HFF-Myc (cell line): ENCODE measurements at places on chromosomes 3 and 15.

- DNase-seq, result no peak
These were observed 2.9 kb upstream of the ZNF710 start for GRCh38 chr15:89998141-89998661.

DNA sequence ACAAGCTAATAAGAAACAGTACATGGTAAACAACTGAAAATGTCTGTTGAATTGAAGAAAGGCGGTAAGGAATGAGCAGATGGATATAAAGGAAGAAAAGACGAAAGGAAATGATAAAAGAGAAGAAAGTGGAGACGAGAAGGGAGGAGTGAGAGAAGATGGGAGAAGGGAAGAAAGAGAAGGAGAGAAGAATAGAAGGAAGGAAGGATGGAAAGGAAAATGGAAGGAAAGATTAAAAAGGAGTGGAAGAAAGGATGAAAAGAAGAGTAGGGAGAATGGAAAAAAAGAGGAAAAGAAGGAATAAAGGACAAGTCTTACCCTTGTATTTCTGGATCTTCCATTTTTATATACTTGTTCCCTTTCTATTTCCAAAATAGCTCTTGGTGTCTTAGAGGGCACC, 17.7 kb downstream of the CPNE4 start:
- no peak for DNase-seq

DNA sequence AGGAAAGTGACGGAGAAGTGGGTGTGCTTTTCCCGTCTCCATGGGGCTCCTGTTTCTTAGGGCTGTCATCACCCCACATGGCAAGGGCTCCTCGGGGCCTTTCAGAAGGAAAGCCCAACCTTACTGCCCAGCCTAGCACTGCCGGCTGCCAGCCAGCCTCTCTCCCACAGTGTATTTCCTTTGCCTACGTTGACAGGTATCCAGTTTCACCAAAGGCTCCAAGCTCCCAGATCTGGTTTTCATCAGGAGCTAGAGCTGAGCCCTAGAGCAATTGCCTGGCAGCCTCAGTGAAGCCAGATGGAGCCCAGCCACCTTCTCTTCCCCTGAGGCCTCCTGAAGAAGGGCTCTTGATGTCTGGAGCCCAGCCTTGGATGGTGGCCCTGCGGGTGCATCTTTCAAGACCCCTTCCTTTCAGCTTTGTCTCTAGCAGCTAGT, 20.2 kb downstream of the CRABP1 start:
- peak; percentile 69 for DNase-seq

DNA sequence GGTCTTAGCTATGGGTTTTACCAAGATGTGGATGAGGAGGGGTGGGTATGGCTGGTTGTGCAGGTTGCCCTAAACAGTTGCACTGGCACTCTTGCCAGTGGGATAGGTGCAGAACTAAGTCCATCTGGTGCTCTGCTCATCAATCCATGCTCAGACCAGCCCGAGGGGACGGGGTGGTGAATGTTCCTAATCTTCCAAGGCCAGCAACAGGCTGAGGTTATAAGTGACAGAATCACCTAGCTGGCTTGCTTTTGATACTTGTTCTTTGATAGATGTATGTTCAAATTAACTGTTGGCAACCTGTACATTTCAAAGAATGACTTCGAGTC, 53.5 kb upstream of the CCR2 start:
- no peak for DNase-seq

DNA sequence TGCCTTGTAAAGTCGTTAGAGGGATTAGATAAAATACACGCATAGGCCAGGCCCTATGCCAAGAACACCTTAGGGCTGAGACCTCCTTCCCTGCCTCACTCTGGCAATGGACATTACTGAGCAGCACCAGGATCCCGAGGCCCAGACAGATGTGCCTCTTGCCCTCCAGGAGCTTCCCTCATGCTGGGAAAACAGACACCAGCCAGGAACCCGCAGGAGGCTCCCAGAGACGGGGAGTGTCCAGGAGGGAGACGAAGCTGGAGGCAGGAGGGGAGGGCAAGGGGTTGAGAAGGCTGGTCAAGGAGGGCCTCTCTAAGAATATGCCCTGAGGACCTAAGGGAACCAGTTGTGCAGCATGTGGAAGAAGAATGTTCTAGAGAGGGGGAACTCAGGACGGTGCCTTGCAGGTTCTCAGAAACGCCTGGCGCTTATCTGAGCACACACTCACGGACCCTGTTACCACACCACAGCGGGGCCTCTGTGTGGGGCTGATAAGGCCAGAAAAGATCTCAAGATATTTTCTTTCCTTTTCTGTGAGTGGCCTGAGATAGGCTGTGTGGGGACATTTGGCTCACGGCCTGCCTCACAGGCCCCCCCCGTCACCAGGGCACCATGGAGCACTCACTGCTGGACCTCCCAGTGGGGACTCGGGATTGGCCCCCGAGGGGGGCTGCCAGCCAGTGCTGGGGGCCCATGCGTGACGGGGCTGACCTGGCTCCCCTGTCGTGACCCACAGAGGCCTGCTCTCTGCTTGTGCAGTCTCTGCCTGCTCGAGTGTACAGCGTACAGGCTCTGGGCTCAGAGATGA, 22.0 kb upstream of the CYP11A1 start:
- DNase-seq, result no peak

DNA sequence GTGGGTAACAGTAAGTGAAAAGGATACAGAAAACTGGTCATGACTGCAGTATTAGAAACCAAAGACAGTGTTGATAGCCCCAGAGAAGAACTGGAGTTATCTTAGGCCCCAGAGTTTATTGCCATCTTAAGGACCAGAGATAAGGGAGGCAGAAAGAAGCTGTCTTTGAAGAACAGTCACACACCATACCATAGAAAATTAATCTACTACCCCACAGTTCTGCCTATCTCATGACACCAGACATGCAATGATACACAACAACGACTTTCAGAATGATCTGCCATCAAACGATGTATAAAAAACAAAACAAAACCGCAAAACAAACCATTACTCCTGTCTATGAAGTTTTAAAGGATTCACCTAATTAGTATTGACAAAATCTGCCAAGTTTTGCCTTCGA, 9.6 kb downstream of the CPOX start:
- DNase-seq, result no peak

GRCh38 chr3:149898771-149899170, 71.9 kb downstream of the PFN2 start:
- peak; percentile 24 for DNase-seq

DNA sequence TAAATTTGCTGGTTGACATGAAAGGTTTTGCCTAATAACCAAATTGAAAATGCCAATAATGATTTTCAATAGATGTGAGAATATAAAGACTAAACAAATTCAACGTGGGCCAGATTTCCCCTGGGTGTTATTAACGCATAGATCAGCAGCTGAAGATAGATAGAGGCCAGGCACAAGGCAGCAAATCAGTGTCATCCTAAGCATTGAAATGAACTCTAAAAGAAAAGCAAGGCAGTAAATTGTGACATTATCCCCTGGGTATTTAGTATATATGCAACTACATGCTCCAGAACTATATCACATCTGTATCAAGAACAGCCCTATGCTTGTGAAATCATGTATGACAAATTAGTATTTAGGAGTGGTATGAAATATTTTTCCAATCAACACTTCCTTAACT, 167.1 kb upstream of the EPHA3 start:
- DNase-seq, result no peak

DNA sequence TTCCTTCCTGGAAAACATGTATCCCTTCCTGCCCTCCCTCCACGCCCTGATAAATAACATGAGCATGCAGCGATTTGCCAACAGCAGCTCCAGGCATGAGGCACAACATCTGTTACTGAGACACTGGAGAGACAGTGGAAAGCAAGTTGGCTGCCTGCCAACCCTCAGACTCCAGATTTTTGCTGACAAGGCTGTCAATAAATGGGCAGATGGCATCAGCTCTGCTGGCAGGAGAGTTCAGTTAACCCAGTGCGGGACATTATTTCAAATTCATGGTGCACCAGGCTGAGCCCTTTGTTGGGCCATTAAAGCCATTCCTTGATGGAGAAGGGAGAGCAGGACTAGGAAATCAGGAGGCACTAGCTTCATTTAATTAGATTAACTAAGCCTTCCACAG, 293.3 kb downstream of the MEX3B start:
- peak; percentile 25 for DNase-seq

DNA sequence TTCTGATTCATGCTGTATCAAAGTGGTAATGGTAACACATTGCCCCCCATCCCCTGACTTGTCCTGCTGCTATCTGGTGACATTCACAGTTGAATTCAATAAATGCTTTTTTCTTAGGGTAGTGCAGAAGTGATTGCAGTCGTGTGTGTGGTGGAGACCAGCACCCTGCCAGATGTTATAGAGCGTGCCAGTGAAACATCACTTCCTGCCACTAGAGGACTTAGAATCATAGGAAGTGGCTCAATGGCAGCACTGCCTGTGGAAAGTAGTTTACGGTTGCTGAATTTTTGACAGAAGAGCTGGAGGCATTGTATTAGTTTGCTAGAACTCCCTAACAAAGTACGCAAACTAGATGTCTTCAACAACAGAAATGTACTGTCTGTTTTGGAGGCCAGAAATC, 37.4 kb upstream of the P2RY12 start:
- no peak for DNase-seq

DNA sequence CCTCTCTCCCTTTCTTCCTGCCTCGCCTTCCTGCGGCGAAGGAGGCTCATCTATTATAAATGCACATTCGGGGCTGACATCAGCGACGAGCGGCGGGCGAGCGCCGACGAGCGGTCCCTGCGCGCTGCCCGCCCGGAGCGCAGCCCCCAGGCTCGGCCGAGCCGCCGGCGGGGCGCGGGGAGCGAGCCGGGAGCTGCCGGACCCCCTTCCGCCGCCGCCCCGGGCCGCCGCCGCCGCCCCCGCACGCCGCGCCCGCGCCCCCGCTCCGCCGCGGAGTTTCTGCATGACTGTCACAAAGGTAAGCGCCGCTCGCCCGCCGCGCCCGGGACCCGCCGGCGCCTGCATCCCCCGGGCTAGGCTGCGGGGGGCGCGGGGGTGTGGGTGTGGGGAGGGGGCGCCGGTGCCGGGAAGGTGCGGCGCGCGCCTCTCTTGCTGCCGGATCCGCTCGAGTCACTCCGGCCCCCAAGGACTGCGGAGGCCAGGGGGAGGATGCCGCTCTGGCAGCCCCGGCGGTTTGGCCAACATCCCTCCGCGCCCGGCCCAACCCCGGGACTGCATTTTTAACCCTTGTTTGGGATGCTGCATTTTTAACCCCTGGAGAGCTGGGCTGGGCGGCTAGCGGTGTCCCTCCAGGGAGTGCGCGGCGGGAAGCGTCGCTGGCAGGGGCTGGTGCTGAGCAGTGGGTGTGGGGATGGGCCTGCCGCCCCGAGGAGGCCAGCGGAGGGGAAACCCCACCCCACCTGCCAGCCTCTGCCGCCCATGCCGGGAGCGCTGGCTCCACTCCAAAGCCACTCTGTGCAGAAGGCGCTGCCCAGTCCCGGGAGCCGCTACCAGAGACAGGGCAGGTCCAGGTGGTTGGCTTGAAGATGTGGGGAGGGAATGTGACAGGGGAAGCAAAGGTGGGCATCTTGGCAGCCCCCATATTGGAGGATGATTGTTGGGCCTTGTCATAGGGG, at the start of gene CORO2B:
Gene CORO2B, plus strand, starts transcription at position 14 of the 956 bp plus-strand sequence. Its CDS starts 270 bp downstream, at position 284.
- no peak for DNase-seq

DNA sequence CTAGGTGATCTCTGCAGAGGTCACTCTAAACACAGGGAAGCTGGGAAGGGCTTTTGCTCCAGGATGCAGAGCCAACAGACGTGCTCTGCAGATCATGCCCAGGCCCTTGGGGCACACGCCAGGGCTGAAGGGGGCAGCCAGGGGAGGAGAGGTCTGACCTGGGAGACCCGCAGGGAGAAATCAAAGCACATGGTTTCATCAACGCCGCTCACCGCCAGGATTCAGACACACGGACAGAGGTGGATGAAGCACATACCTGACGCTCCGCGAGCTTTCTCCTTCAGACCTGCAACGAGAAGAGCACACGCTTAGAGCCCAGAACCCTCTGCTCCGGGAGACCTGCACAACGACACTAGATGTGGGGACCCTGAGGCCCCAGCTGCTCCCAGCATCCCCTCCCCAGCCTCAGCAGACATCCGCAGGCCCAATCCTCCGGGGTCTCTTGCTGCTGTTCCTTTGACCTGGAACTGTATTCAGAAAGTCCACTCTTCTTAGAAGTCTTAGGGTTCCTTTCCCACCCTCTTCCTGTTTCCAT, 90.7 kb upstream of the IQSEC1 start:
- no peak for DNase-seq

DNA sequence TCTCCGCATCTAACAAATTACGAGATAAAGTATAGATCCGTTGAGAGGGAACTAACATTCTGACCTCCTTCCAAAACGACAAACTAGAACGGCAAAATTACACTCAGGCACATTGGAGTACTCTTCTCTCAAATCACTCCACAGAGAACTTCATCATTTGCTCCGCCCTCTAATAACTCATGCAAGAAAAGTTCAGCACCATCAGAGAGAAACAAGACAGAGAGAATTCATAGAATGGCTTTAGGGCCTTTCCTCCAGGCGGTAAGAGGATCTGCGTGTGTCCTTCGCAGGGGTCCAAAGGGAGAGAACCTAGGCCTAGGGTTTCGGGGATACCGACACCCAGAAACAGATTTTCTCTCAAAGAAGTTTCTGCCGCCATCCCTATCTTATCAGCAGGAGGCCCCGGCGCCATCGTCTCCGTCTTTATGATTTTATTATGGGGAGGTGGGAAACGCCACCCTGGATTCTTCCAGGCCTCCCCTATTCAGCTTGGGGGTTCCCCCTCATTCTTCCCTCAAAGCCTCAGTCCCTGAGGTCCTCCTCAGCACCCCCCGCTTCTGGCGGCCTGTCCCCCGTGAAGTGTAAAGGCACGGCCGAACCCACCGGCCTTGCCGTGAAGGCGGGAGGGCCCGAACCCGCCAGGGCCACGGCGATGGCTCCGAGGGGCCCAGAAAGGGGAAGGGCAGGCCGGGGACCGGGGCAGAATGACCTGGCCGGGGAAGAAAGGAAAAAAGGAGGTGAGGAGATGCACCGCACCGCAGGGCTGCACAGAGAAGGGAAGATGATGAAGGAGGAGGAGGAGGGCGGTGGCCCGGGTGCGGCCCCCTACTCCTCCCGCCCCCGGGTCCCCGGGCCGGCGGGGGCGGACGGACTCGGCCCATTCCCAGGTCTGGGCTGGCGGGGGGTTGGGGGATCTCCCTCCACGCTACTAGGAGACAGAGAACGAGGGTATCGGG, 768 bp downstream of the UBXN7 start:
- DNase-seq, result no peak

DNA sequence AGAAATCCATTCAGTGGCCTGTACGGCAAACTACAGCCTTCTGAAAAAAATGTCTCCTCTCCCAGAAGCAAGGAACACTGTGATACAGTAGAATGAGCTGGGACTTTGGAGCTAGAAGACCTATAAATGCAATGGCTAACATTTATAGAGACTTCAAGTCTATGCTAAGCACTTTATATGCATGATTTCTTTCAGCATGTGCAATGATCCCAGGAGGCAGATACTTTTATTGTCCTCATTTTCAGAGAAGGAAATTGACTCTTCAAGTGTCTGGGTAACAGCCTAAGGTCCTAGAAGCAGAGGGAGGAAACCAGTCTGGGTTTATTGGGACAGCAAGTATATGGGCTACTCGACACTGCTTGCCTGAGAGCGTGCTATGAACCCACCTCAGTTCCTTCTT, 140.9 kb downstream of the ALDH1A2 start:
- DNase-seq, result no peak

- no peak for DNase-seq
These were observed 262.7 kb upstream of the GADL1 start for GRCh38 chr3:31157047-31157694.

GRCh38 chr3:32583708-32584107, 13.1 kb upstream of the DYNC1LI1 start:
- no peak for DNase-seq

GRCh38 chr3:72641684-72642083, 206.6 kb downstream of the SHQ1 start:
- DNase-seq, result no peak
